ENCODE measurements at places on chromosomes 3 and 15.

- DNase-seq = no peak
These were observed 35.5 kb upstream of the PLCL2 start for GRCh38 chr3:16849229-16849628.

DNA sequence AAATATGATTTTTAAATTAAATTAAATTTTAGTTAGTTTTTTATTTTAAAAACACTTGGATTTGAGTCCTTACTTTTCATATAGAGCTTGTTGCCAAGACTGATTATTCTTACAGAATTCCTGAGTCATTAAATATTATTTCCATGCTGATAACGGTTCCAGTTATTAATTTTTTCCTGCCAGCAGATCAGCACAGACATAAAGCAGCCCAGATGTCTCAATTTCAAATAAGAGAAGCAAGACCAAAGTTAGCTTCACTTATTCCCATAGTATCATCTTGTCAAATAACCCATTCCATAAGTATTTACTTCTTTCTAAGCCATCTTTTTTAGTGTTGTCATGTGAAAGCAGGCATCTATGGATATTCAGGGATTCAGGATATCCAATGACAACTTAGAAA is 75.3 kb downstream of the SSR3 start:
- DNase-seq = no peak

GRCh38 chr3:3110299-3110630 is at the start of gene IL5RA:
Gene IL5RA, minus strand, starts transcription at chr3:3110374. Its CDS starts 5,390 bp downstream, at chr3:3104984.
- no peak for DNase-seq

DNA sequence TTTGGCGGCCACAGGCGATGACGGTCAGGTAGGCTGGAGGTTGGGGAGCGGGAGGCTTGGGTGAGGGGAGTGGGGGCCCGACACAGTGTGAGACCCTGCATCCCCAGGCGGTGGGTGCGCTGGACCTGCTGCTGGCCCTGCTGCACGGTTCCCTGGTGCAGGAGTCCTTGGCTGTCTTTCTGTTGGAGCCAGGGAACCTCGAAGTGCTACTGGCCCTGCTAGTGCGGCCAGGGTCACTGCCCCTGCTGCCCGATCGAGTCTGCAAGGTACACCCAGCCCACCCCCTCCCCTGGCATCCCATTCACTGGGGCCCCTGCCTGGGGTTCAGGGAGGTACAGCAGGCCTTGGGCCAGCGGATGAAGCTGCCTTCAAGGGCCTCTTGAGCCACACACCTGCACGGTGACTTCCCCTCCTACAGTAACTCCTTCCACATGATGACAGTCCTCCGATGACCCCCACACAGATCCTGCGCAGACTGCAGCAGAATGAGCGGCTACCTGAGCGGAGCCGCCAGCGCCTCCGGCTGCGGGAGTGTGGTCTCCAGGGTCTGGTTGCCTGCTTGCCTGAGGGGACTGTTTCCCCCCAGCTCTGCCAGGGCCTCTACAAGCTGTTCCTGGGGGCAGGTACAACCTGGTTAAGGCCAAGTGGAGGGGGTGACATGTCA is 19.5 kb downstream of the NBEAL2 start:
- DNase-seq = no peak

- no peak for DNase-seq
These were observed 68.5 kb upstream of the PRR20G start for GRCh38 chr3:127356381-127356780.

DNA sequence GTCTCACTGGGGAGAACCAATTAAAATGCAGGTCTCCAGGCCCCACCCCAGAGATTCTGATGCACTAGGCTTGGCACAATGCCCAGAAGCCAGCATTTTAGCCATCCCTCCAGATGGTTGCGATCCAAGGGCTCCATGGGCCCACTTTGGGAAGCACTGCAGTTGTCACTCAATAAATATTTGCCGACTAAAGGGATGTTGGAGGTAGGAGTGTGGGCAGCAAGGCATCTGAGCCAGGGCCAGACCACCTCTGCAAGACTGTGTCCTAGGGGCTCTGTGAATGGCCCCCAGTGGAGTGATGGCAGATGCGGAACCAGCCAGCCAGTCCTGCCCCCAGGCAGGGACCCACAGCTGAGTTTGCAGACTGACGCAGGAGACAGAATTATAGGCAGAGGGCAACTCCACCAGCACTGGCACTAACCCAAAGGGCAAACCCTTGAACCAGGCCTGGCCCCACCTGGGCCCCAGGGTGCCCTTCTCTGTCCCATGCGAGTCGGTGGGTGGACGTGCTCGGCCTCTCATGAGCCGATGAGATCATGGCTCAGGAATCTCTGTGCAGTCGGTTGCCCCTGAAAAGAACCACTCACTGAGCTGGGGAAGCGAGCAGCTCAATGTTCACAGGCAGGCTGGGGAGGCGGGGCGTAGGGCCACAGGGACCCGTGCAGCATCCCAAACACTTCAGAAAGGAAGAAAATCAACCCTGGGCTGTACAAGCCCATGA is 49.7 kb downstream of the SEMA5B start:
- DNase-seq = no peak
